ENCODE measurements at places on chromosomes 12 and 14. TPM values are rescaled to one million over a fixed set of nuclear protein-coding genes. Genes with fewer than 3 reads are reported as not detected.

The SPTSSA gene
- total RNA-seq: 11.7 TPM

The PLEKHD1 gene
- not detected for total RNA-seq

The SLC39A2 gene
- 0.05 TPM for total RNA-seq

The PARPBP gene
- total RNA-seq: 30.9 TPM

The GLS2 gene
- total RNA-seq: not detected

The LRIG3 gene
- total RNA-seq: 9.5 TPM

The CD163 gene
- not detected for total RNA-seq

The TMEM229B gene
- 5.8 TPM for total RNA-seq
